Stimulated activated CD4-positive, alpha-beta T cell treated with anti-CD3 and anti-CD28 coated beads, Interleukin-12 subunit alpha, Interleukin-12 subunit beta, amount 100 ng/mL, for 48 hours (primary cell): ENCODE measurements at places on chromosomes 12 and 14.

DNA sequence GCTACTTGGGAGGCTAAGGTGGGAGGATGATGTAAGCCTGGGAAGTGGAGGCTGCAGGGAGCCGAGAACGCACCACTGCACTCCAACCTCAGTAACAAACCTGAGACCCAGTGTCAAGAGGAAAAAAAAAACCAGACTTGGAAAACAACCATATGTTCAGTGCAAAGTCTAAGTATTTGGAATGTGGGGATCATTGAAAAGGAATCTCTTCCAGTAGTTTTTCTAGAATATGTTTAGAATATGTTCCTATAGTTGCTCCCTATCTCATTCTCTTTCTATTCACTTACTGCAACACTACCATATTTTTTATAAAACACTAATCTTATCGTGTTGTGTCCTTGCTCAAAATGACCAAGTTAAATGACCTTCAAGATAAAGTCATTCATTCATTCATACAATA lies 423.5 kb upstream of the SOX5 start:
- DNase-seq = no peak

- no peak for DNase-seq
These were observed 42.1 kb downstream of the MVK start for GRCh38 chr12:109615556-109616229.

DNA sequence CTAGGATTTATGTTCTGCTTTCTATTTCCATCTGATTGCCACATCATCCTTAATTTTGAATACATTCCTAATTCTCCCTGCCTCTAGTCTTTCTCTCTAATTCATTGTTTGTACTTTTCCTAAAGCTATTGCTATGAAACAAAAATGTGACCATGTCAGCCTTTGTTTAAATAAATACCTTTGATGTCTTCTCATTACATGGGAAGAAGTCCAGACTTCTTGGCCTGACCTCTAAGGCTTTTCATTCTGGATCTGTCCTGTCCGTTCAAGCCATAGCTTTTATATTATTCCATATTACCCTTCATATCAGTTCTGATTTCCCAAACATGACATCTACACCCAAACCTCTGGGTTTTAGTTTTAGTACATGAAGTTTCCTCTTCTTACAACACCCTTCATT lies 91.4 kb downstream of the CDK17 start:
- no peak for DNase-seq

- no peak for DNase-seq
These were observed 6.2 kb downstream of the C1QL4 start for GRCh38 chr12:49330631-49331379.

GRCh38 chr12:94689002-94689645 lies 38.8 kb upstream of the TMCC3 start:
- DNase-seq = no peak

DNA sequence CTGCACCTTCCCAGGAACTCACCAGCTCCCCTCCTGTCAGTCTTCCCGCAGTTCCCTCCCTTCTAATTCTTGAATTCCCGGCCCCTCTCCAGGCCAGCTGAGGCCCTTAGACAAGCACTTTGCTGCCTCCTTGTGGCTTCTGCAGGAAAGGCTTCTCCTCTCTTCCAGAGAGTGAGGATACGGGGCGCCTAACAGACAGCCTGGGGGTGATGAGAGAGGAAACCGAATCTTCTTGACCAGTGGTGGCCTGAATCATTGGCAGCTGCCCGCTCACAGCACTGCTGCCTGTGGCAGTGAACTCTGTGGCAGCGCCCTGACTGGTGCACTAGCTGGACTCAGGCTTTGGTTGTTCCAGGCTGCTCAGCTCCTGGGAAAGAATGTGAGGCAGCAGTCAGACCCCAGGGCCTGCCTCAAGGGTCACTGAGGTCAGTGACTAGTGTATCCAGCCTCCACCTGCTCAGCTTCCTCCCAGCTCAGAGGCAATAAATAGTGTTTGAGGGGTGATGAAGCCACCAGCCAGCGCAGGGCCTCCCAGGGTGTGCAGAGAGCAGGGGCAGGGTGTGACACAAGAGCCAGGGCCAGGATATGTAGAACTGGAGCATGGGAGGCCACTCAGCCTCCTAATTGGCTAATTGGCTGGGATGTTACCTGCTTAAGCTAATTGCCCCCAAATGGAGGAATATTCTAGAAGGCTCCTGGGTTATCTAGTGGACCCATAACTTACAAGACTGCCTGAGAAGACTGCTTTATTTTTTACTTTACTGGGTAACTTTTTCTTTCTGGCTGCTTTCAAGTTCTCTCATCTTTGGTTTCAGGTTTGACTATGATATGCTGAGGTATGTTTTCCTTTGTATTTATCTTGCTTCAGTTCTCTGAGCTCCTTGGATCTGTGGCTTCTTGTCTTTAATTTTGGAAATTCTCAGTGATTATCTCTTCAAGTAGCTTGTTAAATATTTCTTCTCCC lies 12.9 kb upstream of the MCRS1 start:
- DNase-seq = peak; percentile 23

GRCh38 chr12:89087149-89087825 lies 265.0 kb downstream of the DUSP6 start:
- DNase-seq = no peak

GRCh38 chr12:75783093-75783877 lies 248.3 kb downstream of the PHLDA1 start:
- no peak for DNase-seq

- no peak for DNase-seq
These were observed 613.0 kb downstream of the DIO2 start for GRCh38 chr14:79598339-79598738.

- no peak for DNase-seq
These were observed 27.3 kb upstream of the FRS2 start for GRCh38 chr12:69442894-69443293.

GRCh38 chr14:34501004-34501580 lies 38.4 kb downstream of the EAPP start:
- DNase-seq = no peak

GRCh38 chr12:122078141-122079032 lies at the start of gene MLXIP:
TSS of gene MLXIP (plus strand) at chr12:122078756. CDS start at chr12:122078854, 98 bp downstream.
- DNase-seq = peak; percentile 88

DNA sequence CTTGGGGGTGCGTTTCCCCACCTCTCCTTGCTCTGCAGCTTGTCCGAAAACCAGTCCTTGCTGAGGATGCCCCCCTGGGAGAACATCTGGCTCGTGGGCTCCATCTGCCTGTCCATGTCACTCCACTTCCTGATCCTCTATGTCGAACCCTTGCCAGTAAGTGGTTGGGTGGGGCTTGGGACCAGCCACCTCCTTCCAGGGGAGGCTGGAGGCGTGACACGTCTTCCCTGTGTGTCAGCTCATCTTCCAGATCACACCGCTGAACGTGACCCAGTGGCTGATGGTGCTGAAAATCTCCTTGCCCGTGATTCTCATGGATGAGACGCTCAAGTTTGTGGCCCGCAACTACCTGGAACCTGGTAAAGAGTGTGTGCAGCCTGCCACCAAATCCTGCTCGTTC lies 57.5 kb downstream of the ANAPC7 start:
- DNase-seq = no peak

DNA sequence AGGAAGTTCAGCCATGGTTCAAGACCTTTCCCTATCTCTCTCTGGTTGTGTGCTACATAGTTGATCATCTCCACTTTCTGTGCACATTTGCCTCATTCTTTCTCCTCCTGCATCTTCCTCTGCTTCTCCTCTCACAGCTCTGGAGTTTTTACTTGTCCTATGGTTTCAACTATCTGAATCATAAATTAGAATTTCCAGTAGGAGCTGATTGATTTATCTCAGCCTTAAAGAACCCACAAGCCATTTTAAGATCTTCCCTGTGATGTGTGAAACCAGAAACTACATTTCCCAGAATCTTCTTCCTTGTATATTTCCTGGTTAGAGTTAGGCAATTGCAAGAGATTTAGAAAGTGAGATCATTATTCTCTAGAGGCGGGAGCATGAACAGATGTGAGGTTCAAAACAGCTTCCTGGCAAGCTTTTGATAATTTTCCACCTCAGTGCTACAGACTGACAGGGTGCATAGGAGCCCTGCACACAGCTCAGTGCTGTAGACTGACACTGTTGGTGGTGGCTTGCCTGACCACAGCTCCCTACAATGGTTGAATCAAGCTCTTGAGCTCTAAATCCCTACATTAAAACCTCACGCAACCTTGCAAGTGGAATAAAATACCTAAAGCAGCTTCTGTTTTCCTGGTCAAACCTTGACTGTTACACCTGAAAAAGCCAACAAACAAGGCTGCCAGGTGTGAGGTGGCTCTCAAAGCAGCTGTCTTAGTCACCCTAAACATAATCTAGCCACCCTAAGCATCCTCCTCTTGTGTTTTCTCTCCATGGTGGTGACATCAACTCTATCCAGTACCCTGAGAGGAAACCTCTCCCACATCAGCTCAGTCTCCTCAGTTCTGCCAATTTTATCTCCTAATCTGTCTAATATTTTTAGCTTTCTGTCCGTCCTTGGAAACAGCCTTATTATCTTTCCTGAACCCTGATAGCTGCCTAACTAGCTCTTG lies 21.5 kb upstream of the IFNG start:
- peak; percentile 44 for DNase-seq

DNA sequence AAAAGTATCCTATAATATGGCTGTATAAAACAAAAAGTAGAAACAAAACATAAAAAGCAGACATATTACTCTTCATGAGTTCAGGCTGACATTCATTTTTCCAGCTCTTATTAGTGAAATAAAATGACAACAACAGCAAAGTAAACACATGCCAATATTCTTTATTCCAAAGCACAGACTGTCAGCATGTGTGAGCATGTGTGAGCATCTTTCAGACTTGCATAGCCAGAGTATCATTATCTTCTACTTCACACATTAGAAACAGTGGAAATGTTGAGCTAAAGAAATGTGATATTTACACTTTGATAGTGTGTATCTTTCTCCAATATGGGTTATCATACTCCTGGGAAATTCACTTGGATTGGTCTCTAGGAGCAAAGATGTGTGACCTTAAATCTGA lies 476.6 kb upstream of the TMEM132C start:
- DNase-seq = no peak

- DNase-seq = no peak
These were observed 61.1 kb upstream of the COCH start for GRCh38 chr14:30813216-30813615.

DNA sequence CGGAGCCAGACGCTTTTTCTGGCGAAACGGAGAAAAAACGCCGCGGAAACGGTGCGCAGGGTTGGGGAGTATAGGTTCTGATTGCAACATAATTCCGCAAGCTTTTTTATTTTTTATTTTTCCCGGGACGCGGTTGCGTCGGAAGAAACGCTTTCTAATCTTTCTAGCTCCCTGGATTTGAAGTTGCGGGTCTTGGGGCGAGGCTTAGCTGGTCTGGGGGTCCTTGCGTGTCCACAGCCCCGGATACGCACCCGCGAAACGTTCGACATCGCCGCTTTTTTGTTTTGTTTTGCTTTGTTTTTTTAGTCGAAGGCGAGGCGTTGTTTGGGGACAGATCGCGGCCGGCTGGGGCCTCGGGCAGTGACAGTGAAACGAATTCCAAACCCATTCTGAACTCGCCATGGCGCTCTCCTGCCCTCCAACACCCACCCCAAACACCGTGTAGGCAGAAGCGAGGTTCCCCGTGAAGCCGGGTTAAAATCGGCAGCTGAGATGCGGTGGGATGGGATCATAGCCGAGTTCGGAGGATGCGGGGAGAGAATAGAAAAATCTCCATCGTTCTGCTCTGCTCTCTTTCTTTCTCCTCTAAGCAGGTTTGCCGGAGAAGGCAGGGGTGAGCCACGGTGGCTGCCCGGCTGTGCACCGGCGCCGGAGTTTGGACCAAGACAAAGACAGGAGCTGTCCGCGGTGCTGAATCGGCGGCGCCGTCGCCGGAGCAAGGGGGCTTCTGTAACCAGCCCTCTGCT lies 8.1 kb upstream of the LHX5 start:
- DNase-seq = no peak

DNA sequence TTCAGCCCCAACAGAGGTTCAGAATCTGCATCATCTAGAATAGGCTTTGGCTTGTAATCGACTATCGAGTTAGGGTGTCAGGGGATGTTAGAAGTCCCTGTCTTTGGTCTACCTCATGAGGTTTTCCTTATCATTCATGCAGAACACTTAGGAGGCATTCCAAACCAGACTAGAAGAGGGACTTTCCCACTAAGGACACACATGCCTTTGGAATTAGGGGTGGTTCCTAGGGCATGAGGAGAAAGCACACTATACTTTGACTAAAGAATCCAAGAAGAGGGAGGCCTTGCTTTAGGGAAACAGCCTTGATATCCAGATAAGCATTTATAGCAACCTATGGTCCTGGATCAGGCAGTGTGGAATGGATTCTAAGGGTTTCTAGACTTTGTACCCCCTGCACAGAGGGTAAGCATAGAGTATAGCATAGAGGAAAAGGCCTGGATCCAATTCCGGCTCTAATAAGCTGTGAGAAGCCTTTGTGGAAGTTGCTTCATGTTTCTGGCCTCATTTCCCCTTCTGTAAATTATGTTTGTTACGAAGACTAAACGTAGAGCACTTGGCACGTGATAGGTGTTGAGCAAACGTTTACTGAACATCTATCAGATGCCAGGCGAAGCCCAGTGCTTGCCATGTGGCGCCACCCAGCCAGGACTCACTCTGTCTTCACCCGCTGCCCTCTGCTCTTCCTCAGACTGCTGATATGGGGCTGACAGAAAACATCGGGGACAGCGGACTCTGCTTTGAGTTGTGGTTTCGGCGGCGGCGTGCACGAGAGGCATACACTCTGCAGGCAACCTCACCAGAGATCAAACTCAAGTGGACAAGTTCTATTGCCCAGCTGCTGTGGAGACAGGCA lies 13.2 kb downstream of the ZNF219 start:
- no peak for DNase-seq

- DNase-seq = no peak
These were observed 11.7 kb downstream of the PELI2 start for GRCh38 chr14:56129933-56130332.

GRCh38 chr14:71890541-71890940 lies 41.7 kb upstream of the RGS6 start:
- DNase-seq = no peak

- no peak for DNase-seq
These were observed 1057.8 kb downstream of the FSCB start for GRCh38 chr14:43449291-43449690.

GRCh38 chr12:124623344-124624035 lies 56.1 kb upstream of the NCOR2 start:
- no peak for DNase-seq

DNA sequence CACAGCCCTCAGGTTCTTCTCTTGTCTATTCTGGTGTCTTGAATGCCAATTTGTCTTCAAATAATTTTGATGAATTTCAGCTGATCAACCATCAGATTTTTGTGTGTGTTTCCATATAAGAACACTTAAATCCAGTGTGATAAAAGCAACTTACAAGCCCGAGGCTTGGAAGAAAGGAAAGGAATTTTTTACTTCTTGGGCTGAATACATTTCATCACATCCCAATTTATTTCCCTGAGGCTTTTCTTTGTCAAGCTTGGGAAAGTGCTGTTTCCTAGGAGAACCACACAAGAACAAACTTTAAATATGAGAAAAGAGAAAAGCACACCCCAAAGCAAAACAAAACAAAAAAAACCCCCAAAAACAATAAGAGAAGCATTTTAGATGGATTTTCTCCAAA lies 26.6 kb downstream of the GPRC5D start:
- no peak for DNase-seq

DNA sequence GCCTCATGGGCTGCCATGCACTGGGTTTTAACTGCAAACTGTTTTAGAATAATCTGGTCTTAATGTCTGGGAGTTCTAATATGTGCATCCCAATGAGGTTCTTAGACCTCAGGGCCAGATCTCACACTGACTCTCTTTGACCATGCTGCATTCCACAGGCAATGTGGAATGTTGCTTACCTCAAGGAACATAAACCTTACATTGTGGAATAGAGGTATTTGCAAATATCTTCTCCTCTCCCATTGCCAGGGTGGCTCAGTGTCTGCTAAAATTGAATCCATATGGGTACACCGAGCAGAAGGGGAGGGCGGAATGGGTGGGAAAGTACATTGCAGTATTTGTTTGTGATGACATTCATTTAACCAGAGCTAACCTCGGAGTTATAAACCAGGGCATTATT lies 78.6 kb downstream of the CHST11 start:
- DNase-seq = no peak
